ENCODE measurements at places on chromosomes 5 and 9.

DNA sequence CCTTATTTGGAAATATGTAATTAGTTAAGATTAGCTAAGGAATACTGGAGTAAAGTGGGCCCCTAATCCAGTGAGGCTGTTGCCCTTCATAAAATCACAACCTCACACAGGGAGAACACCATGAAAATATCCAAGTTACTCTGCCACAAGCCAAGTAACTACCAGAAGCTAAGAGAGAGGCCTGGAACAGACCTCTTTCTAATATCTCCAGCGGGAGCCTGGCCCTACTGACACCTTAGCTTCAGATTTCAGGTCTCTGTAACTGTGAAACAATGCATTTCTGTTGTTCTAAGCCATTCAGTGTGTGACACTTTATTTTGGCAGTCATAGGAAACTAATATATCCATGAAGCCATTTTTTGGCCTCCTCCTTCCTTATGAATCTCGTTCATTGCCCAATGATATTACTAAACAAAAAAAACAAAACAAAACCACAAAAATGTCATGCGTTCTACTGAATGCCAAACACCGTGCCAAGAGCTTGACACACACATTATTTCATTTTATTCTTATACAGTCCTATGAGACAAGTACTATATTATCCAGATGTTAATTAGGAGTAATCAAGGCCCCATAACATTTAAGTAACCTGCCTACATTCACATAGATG is 699.0 kb downstream of the MAT2B start:
- peak; percentile 81 for DNase-seq

DNA sequence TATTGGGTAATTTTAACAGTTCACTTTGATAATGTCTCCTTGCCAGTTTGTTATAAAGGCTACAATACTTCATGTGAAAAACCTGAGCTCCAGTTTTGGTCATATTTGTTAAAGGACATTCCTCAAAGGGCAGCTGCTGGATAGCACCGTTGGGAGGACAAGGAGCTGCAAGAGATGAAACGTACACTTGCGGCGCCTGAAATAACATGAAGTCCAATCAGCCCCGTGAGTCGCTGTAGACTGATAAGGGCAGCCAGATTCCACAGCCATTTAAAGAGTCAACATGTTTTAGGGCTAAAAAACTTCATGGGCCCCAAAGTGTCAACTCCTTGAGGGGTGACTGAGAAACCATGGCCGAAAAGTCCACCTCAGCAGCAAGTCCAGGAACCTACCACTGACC is 85.6 kb upstream of the IFNK start:
- no peak for DNase-seq

GRCh38 chr5:90410178-90410762 is 714 bp upstream of the CETN3 start:
- DNase-seq, result no peak

- DNase-seq, result peak; percentile 10
Observed at GRCh38 chr9:83537331-83538171, 650 bp downstream of the FRMD3 start.
